ENCODE measurements at places on chromosomes 5 and 9.

DNA sequence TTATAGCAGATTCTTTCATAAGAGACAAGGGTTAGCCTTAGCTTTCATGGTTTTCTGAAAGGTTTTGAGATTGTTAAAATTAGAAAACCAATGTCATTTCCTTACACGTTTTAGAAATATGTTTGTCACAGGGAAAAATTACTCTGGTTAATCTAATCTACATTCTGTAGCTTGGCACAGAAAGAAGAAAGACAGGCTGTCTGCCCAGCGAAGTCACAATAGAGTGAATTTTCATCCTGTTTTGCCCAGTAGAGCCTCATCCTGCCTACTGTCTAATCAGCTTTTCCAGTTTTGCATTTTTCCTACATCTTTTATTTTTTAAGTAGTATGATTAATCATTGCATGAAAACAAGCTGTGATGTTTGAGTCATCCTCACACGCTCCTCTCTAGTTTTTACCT is 688.8 kb downstream of the MTRR start:
- no peak for DNase-seq

DNA sequence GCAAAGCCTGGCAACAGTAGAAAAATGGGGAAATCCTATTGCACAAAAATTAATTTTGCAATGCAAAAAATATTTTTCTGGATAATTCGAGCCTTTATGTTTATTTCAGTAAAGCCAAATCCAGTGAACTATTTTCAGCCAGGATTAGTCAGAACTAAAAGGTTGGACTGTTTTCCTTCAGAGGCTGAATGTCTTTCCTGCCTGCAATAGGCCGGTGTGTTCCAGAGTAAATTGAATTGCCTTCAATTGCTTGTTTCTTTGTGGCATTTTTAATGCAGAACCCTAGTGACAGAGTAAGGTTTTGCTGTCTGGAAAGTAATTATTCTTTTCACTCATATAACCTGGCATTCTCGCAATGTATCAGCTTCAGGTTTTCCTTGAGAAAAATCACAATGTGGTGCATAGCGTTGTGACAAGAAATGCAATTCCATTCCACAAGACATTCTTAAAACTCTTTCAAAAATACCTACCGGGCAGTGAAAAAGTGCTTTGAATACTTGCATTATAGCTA is 183.7 kb downstream of the GLIS3 start:
- DNase-seq, result no peak

DNA sequence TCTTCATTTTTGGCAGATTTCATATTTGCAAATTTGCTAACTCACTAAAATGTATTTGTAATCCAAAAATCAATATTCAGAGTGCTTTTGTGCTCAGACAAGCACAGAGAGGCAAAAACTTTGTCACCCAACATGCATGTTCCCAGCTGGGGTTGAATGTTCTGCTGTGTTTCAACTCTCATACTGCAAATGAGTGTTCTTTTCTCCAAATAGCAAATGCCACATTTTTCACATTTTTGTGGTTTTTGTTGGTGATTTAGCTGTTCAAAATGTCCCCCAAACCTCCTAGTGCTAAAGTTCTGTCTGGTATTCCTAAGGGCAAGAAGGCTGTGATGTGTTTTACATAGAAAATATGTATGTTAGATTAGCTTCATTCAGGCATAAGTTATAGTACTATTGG is 87.3 kb upstream of the PCSK5 start:
- no peak for DNase-seq

- no peak for DNase-seq
Observed at GRCh38 chr9:22255337-22255736, 191.3 kb upstream of the DMRTA1 start.

- DNase-seq, result no peak
Observed at GRCh38 chr5:88805151-88805784, 77.7 kb downstream of the MEF2C start.

GRCh38 chr9:137665697-137666512 is 47.1 kb downstream of the EHMT1 start:
- DNase-seq, result no peak

DNA sequence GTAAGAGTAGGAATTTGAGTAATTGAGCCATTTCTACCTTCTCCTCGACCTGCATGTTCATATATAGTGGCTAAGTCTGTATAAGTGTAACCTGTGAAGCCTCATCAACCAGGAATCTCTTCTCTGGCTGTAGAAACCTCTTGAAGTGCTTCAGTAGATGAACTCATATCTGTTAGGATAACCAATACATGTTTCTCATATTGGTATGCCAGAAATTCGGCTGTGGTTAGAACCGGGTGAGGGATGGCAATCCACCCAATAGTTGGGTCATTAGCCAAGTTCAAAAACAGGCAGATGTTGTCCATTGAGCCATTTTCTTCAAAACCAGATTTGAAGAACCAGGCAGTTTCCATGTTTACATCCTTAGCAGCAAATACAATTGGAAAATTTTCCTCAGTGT is 28.9 kb upstream of the GSN start:
- DNase-seq, result no peak

DNA sequence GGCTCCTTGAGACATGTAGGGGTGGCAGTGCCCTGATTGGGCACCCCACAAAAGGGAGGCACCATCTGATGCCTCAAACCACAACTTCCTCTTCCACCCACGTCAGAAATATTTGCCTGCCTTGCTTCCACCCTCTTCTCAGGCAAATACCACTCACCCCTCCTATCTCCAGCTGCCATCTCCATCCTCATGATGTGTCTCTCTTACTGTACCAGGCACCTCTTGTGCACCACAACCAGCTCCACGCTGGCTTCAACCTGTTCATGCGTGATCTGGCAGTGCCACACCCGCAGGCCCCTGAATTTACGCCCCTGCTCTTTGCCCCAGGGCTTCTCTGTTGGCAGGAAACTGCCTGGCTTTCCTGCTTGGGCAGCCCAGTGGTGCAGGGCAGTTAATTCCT is 87.8 kb upstream of the HSPA9 start:
- no peak for DNase-seq

DNA sequence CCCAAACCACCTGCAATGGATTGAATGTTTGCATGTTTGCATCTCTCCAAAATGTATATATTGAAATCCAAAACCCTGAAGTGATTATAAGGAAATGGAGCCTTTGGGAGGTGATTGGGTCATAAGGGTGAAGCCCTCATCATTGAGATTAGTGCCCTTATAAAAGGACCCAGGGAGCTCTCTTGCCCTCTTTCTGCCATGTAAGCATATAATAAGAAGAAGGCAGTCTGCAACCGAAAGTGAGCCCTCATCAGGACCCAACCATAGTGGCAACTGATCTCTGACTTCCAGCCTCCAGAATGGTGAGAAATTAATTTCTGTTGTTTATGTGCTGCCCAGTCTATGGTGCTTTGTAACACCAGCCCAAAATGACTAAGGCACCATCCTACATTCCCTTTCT is 115.7 kb upstream of the EFNA5 start:
- no peak for DNase-seq

- DNase-seq, result no peak
Observed at GRCh38 chr9:80509358-80509757, 937.6 kb downstream of the TLE4 start.

DNA sequence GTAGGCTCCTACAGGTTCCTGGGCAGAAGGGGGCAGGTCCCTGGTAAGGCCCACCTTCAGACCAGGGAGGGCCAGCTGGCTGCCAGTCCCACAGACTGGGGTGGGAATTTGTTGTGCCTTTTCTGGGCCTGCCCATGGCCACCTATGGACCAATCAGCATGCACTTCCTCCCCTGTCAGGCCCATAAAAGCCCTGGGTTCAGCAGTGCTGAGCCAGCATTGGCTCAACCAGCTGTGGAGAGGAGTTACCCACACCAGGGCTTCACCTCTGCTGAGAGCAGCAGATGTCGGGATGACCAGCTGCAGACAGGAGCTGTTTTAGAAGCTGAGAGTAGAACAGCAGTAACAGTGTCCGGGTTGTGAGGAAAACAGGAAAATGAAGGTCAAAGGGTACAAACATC is 373.4 kb upstream of the ACO1 start:
- no peak for DNase-seq

DNA sequence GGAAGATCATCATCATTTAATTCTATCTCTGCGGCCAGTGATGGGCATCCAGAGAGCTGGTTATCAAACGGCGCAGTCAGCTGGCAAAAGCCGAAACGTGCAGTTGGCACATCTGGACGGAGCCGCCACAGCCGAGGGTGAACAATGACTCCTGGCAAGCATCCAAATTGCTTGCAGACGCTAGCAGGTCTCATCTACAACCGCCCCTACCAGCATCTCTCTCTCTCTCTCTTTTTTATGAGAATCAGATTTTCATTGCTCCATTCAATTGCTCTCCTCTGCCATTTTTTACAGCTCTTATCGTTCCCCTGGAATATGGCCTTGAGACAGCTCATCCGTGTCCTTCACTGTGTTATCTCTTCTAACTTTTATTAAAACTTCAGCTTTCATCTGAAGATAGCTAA is 165.2 kb downstream of the MAPKAP1 start:
- peak; percentile 80 for DNase-seq

- DNase-seq, result no peak
Observed at GRCh38 chr9:1869843-1870242, 145.3 kb upstream of the SMARCA2 start.

DNA sequence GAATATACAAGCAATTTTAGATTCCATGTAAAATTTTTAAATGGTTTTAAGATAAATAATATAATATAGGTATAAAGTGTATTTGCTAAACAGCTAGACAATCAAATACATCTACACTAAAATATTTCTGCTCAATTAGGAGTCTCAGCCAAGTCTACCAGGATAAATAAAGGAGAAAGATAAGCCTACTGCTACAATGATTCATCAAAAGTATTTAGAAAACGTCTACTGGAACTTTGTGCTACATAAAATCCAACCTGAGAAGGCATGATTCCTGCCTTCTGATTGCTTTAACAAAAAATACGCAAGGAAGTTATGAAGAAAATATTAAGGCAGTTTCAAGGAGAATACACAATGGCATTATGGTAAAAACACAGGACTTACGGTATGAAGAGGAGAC is 570.6 kb downstream of the EFNA5 start:
- DNase-seq, result no peak

GRCh38 chr9:121286973-121287741 is 19.2 kb downstream of the GSN start:
- no peak for DNase-seq

DNA sequence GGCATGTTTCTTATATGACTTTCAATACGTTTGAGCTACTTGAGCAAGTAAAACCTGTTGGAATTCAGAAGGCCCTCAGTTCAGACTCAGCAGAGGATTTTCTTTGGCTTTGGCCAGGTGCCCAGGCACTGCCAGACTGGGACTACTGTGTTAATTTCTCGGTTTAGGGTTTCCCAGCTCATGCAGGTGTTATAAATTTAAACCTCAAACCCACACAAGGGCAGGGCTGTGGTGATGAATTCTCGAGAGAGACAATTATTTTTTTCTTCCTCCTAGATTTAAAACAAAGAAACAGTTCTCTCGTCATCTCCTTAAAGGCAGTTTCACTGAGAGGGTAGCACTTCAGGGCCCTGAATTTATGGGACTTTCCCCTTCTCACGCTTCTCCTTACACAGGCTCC is 406.0 kb upstream of the PIK3R1 start:
- DNase-seq, result no peak

DNA sequence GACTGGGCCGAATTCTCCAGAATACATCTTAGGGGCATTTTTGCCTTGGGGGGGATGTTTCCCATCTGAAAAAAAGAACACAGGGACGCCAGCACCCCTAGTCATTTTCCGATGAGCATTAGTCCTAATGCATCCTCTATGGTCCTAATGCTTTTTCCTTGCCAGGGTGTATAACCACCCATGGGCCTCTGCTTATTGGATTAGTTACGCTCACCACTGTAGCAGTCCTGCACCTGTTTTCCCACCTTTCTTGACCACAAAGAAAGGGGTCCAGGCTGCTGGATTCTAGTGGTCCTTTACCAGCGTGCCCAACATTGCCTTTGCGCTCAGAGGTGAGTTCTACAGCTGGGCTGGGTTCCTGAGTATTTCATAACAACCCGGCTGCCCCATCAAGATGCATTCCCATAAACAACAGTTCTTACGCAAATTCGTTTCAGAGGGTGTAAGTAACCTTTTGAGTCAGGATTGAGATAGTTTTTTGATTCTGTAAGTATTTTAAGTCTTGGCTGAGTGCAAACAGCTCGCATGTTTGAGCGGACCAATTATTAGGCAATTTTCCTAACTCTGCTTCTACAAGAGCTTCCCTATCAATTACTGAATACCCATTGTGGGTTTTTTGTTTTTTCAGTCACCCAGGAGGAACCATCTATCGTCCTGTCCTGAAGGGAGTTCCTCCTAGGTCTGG is 135.1 kb downstream of the DROSHA start:
- no peak for DNase-seq

- DNase-seq, result no peak
Observed at GRCh38 chr5:170497311-170498038, 6.3 kb upstream of the KCNIP1 start.

- DNase-seq, result no peak
Observed at GRCh38 chr9:33820231-33820745, 3.3 kb downstream of the UBE2R2 start.

DNA sequence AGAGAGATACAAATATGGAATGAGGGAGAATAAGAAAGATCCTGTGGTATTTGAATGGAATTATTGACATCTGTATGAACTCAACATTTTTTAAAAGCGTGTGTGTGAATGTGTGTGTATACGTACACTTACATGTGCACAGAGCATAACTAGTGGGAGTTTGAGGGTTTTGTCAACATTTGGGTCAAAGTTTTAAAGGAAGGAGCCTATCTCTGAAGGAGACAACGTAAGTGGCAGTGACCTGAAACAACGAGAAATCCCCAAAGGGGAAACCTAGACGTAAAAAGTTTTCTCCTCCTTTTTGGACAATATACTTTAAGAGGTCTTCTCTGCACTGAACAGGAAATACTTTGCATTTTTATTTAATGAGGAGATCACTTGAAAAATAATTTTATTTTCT is 40.2 kb upstream of the DTWD2 start:
- no peak for DNase-seq

DNA sequence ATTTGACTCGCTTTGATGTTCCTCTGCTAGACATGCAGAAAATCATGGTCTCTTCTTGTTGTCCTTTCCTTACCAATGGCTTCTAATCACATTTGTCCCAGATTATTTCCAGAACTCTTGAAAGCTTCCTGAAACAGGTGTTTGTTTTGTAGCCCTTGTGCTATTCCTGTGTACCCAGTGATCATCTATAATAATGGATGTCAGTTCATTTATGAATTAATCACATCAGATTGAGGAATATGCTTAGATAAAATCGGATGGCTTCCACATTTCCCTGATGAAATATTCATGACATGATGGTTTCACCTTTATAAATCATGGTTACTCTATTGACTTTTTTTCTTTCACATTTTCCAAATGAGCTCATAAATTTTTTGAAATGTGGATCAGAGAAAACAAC is 359.0 kb upstream of the DMAC1 start:
- DNase-seq, result no peak

- no peak for DNase-seq
Observed at GRCh38 chr9:87255431-87256155, 242.1 kb upstream of the DAPK1 start.

DNA sequence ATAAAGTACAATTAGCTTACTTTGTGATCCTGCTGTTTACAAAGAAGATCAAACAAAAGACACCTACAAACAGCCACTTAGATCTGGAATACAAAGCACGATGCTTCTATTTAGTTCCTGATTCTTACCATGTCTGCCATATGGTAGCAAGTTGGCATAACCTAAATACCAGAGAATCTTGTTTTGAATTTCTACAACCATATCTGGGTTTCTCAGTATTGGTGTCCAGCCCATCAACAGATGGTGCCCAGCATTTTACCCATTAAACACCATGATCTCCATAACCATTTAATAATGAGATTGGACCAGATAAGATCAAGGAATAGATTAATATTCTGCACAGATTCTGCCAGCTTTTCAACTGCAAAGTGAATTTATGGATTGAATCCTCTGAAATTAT is 29.8 kb downstream of the SLC24A2 start:
- no peak for DNase-seq

Data from NCI-H1417 treated with DMSO at 0.1 percent for 48 hours (cell line).